ENCODE measurements at places on chromosomes 3 and 15.

- no peak for DNase-seq
Measured at GRCh38 chr3:70919091-70919490, 606.7 kb upstream of the MDFIC2 start.

- peak; percentile 68 for DNase-seq
Measured at GRCh38 chr3:11159421-11159904, 5.2 kb downstream of the HRH1 start.

DNA sequence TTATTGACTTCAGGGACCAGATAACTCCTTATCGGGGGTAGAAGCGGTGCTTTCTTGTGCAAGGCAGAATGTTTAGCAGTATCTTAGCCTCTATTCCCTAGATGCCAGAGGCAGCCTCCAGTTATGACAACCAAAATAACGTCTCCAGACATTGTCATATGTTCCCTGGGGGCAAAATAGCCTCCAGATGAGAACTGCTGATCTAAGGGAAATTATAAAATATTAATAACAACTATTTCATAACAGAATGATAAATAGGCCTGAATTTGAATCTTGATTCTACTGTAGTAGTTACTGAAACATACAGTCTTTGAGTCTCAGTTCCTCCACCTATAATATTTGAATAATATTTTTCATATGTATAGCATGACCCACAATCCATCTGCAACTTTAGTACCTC, 1431.3 kb downstream of the ZPLD1 start:
- DNase-seq, result no peak

DNA sequence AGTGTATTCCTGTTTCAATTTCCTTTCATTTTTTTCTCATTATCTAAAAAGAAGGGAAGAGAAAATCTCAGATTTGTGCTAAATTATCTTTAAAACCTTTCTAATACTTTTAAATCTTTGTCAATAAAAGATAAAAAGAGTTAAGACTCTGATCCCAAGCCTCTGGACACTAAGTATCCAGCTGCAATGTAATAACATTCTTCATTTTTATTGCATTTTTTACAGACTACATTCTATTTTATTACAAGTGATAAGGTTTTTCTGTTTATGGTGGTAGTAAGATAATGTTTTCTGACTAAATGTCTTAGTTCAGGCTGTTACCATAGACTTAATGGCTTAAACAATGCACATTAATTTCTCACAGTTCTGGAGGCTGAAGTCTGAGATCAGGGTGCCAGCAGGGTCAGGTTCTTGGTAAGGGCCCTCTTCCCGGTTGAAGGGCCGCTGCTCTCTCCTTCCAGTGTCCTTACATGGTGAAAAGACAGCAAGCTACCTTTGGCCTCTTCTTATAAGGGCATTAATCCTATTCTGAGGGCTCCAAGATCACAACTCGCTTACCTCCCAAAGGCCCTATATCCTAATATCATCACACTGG, 19.7 kb downstream of the KCNAB1 start:
- DNase-seq, result no peak

- no peak for DNase-seq
Measured at GRCh38 chr3:113194823-113195401, 16.4 kb upstream of the BOC start.

GRCh38 chr3:150602426-150603152, 532 bp upstream of the SELENOT start:
- DNase-seq, result no peak

GRCh38 chr15:93583968-93584367, 495.0 kb upstream of the RGMA start:
- no peak for DNase-seq

DNA sequence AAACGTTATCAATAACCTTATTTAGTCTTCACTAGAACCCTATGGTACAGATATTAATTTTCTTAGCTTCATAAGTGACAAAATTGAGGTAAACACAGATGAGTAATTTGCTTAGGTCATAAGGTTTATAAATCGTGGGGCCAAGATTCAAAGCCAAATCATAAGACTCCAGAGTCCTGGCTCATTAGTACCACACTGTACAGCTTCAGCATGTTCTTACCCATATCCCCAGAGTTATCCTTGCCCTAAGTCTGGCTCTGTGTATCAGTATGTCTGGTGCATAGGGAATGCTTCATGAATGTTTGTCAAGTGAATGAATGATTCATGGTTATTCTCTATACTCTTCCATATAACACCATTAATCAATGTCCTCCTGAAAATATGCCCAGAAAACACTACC, 45.6 kb upstream of the ST3GAL6 start:
- no peak for DNase-seq

DNA sequence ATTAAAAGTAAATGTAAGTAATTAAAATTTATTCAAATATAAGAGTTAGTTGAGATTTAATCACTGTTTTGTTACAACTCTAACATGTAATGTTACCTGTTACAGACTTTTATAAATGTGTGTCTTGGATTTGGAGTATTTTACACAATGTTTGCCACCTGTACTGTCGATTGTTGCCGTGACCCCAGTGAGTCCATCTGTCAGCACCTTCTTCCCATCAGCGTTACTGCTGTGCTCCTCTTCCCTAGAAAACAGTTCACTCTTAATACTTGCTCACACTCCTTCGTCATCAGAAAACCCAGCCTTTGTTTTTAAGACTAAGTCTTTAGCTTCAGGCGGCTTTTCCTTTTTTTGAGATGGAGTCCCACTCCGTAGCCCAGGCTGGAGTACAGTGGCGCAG, 40.5 kb upstream of the FBXL22 start:
- DNase-seq, result no peak

DNA sequence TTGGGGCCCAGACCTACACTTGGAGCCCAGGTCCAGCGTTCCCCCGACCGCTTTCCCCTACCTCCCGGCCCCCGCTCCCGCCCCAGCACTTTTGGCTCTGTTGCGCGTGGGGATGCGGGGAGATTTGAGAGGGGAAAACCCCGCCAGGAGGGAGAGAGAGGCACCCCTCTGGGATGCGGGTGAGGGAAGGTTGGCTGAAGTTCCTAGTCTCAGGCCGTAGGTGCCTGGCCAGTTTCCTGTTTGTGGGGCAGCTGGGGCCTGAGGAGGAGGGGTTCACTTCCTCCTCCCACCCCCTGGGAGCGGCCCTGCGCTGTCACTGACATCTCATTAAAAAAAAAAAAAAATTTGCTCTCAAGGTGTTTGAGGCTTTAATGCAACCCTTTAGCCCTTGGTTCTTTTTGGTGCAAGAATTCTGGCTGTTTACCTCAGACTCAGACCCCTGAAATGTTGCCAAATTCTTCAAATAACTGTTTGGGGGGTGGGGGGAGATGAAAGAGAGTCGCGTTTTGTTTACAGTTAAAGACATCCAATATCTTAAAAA, 2.6 kb downstream of the FAM43A start:
- DNase-seq, result no peak

GRCh38 chr3:190738636-190739155, 123.8 kb downstream of the GMNC start:
- no peak for DNase-seq

DNA sequence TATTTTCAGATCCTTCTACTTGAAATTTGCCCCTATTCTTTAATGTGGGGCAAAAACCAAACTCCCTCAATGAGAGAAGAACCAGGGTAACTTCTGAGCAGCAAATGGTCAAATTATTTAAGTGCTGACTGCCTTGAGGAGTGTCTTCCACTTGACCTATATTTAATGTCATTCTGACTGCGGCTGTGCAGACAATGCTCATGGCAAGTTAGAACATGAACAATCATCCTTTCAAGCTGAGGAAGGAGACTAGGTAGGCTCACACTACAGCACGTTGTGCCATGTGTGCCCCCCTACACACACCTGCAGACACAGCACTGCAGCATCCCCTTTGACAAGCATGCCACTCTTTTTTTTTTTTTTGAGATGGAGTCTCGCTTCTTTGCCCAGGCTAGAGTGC, 98.2 kb downstream of the OSBPL10 start:
- no peak for DNase-seq

DNA sequence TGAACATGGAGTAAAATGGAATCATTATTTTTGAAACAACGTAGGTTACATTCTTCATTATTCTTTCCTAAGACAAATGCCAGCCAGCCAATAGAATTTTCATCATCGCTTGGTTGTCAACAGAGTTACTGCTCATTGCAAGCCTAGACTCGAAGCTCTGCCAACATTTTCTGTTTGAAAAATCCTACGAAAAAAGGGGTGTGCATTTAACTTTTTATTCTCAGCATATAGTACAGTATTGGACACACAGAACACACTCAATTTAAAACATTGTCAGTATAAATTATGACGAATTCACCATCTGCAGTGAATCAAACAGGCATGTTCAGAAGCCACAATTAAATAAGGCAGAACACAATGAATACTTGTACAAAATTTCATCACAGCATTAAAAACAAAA, 232.1 kb downstream of the NR1D2 start:
- DNase-seq, result no peak

DNA sequence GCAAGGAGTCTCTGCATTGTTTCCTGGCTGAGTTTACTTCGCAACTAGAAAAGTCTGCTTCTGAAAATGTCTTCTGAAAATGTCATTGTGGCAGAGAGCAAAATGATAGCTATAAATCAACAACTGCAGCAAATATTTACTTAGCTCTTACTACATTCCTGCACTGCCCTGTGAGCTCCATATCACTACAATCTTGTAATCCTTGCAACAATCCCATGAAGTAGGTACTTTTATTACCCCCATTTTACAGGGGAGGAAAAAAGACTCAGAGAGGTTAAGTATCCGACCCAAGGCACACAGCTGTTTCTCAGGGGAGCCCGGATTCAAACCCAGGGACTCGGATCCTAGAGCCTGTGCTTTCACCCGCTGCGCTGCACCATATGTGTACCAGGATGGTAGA, 34.2 kb upstream of the SPTBN5 start:
- DNase-seq, result no peak

DNA sequence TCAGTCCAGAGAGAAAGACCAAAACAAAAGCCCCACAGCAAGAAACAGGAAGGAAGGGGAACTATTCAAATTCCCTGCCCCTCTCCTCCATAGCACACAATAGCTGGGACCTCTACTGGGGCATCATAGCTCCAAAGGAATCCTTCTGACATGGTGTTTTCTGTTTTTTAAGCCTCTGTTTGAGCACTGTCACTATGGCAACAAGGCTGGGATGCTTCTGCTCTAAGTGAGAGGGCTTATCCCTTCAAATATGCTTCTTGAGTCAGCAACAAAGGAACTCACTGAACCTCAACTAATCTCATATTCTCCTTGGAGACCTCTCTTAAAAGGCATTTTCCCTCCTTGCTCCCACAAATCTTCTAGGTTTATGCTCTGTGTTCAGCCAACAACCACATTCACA, 40.5 kb downstream of the MYLK start:
- DNase-seq, result no peak

DNA sequence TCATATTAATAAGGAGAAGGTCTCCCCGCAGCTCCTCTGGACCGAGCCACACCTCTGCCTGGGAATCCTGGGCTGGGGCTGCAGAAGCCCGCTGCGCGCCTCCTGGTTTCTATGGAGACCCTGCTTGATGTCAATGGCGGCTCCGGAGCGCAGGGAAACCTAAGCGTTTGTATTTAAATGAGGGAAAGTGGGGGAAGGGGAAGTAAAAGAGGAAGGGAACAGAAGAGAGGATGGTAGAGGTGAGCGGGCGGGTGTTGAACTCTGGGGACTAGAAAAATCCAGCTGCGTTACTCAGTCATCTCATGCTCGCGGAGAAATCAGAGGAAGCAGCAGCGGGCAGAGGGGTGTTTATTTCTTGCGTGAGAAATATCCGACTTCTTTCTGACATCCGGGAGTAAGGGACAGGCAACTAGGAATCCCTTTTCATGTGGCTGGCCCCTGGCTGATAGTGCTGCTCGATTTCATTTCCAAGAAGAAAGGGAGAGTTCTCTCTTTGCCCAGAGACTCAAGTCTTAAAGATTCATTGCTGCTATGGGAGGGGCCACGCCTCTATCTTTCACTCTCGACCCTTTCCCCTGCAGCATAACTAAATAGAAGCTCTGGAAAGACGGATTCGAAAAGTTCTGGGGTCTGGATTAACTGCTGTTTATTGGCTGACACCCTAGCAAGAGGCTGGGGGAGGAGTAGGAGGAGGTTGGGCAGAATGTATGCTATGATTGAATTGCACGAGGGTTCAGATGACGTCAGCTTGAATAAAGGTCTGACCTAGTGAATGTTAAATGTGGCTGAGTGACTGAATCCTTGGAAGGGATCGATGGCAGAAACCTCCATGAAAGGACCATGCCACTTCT, 110.5 kb upstream of the GAP43 start:
- peak; percentile 20 for DNase-seq

- no peak for DNase-seq
Measured at GRCh38 chr3:59753808-59754450, 704.1 kb upstream of the CFAP20DC start.
